ENCODE measurements at places on chromosomes 2 and 18. TPM values are rescaled to one million over a fixed set of nuclear protein-coding genes. Genes with fewer than 3 reads are reported as not detected.

Gene DHX57
- total RNA-seq = 24.2 TPM

Gene ADRA2B
- total RNA-seq = 0.81 TPM

Gene SCN2A
- 1.1 TPM for total RNA-seq

Gene TMEM247
- total RNA-seq = not detected

Gene CROCC2
- total RNA-seq = 5.6 TPM

Gene BMP10
- 1.0 TPM for total RNA-seq

Gene SOX11
- total RNA-seq = 1.5 TPM

Gene CDH19
- 0.31 TPM for total RNA-seq

Gene MAP3K20
- total RNA-seq = 69.1 TPM

Gene MC5R
- 0.25 TPM for total RNA-seq

Gene RGPD3
- total RNA-seq = 0.38 TPM

Gene GAL3ST2
- total RNA-seq = 0.42 TPM

Gene SCYGR3
- total RNA-seq = not detected

Gene TBR1
- total RNA-seq = 0.45 TPM

Gene UGT1A5
- 0.45 TPM for total RNA-seq

Gene HJURP
- total RNA-seq = 0.11 TPM

Gene DAPL1
- not detected for total RNA-seq

Gene WDFY1
- 27.7 TPM for total RNA-seq

Gene ALPG
- 0.46 TPM for total RNA-seq

Gene C2orf15
- total RNA-seq = 1.2 TPM

Gene IL1F10
- not detected for total RNA-seq
